NCI-H2029 (cell line): ENCODE measurements at places on chromosomes 5 and 9.

DNA sequence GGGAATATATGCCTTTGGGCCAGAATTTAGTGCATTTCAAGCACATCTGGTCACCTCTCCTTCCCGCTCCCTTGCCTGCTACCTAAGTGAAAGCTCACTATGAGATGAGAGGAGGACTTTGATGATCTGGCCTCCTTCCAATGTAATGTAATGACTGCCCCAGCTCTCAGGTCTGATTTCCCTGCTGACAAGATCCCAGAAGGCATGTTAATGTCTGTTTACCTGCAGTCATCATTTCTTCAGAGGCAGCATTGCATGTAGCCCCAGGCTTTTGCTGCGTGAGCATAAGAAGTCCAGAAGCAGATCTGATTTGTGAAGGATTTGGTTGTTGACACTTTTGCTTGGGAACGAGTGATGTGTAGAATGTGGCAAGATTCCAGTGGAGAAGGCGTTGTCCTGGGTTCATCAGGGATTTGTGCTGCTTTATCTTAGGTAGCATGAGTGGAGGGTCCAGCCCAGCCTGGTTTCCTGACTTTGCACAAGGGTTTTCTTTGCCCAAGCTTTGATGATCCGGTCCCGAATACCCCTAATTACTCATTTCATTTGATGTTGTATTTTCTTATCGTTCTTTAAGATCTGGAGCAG lies 192.7 kb downstream of the GOLPH3 start:
- no peak for DNase-seq

DNA sequence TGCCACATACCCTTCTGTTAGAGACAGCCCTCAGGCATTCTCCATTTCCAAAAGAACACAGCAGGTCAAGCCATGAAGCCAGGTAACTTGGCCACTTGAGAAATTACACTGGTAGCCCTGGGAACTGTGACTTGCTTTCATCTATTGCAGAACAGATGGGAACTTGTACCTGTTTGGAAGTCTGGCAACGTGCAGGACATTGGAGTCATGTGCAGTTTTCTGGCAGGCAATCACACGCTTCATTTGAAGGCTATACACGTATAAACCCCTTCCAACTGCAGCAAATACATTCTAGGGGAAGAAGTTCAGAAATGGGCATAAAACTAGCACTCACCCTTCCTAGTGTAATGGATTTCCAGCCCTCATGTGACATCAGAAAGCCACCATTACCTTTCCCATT lies 54.0 kb downstream of the WDR41 start:
- no peak for DNase-seq

DNA sequence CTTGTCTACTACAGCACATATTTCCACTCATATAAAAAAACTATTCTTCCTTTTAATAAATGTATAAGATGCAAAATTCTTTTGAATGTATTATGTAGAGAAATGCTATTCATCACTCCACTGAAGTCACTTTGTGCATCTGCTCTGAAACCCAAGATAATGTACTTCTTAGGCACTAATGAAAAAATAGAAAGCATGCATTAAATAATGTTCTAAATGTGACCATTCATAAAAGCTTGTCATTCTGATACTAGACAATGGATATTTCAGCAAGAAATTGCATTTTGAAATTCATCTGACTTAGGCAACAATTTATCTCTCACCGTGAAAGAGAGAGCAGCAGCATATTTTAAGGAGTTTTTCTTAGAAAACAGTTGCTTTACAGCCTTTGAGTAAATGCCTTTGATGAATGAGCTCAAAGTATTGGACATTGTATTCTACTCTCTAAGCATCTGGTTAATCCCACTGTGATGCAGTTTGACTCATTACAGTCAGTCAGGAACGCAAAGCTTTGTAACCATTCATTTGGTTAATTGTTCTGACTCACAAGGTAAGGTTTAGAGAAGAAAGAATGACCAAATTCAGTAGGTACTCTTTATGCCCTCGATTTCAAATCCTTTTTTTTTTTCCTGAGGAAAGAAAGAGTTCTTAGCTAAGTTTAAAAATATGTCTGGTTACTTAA lies 2233.8 kb upstream of the C9orf72 start:
- DNase-seq, result no peak

DNA sequence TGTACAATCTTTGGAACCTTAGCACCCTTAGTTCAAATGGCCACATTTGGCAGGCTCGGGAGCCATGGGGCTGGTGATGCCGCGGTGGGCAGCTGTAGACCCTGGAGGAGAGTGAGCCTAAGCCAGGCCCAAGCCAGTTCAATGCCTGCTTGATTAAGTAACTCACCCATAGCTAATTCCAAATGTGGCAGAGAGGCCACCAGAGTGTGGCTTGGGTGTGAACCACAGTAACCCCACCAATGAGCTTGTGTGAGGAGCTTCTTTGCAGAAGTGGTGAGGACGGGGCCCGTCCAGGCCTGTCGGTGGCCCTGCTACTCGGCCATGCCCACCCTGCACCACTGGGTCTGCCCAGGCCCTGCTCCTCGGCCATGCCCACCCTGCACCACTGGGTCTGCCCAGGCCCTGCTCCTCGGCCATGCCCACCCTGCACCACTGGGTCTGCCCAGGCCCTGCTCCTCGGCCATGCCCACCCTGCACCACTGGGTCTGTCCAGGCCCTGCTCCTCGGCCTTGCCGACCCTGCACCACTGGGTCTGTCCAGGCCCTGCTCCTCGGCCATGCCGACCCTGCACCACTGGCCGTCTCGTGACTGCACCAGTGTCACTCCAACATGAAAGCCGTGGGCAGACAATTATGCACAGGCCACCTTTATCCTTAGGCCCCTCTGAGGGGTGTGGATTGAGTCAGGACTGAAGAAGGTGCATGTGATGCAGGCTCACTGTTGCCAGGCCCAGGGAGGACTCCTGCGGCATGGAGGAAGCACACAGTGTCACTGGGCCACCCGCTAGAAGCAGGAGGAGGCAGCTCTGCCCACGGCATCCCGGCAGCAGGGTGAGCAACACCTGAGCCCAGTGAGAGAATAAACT lies 75.4 kb downstream of the MRPL36 start:
- no peak for DNase-seq

DNA sequence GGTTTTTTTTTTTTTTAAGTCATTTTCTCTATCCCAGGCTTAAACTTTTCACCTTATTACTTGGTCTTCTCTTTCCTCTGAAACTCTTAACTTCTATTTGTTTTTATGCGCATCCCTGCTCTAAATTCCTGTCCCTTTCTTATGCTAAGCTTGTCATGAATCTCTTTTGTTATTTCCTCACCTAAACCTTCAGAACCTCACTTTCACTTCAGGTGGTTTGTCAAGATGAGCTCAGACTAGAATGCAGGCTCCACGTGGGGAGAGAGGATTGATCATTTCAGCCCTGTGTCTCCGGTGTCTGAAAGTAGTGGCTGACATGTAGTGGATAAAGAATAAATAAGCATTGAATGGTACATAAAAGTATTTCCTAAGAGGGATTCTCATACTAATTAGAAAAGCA lies 63.6 kb downstream of the ANXA1 start:
- DNase-seq, result no peak

- DNase-seq, result no peak
Observed at GRCh38 chr5:67880876-67881275, 334.7 kb upstream of the PIK3R1 start.

GRCh38 chr9:136099542-136099941 lies 4.5 kb upstream of the NACC2 start:
- no peak for DNase-seq

GRCh38 chr5:89932771-89933181 lies 476.8 kb downstream of the CETN3 start:
- no peak for DNase-seq

DNA sequence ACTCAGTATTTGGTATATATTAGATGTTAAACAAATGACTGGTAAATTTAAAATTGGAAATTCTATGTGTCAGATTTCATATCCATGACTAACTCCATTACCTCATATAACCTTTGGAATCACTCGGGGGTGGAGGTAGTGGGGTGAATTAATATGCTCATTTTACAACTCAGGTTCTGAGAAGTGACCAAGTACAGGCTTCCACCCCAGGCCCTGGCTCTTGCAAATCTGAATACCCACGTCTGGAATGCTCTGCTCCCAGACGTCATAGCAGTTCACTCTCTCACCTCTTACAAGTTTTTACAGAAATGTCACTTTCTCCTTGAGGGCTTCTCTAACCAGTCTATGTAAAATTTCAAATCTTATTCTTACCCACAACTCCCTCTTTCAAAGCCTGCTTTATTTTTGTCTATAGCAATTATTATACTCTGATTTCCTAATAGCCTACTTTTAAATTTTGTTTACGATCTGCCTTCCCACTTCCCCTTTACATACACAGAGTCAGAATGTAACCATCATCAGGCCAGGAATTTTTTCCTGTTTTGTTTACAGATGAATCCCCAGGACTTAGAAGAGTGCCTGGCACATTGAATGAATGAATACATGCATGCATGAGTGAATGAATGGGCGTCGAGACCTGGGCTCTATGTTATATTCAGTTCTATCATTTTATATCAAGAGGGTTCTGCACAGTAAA lies 134.1 kb upstream of the IFNE start:
- DNase-seq, result no peak
